ENCODE measurements at places on chromosomes 1 and 21. TPM values are rescaled to one million over a fixed set of nuclear protein-coding genes. Genes with fewer than 3 reads are reported as not detected.

DNA sequence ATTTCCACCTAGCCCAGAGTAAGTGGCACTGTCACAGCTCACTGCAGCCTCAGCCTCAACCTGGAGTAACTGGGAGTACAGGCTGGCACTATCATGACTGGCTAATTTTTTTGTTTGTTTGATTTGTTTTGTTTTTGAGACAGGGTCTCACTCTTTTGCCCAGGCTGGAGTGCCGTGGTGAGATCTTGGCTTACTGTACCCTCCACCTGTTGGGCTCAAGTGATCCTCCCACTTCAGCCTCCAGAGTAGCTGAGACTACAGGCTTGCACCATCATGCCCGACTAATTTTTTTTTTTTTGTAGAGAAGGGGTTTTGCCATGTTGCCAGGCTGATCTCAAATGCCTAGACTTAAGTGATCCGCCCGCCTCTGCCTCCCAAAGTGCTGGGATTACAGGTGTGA, 2.5 kb downstream of the UCK2 start:
- H3K4me3 ChIP-seq, result peak overlapping the region; percentile 96
- DNase-seq, result no peak
- peaks cover 15% of the 10 kb centered on the region for H3K4me1 ChIP-seq
- H3K27ac ChIP-seq, result no peak overlapping the region
- H3K36me3 ChIP-seq, result peaks cover 17% of the 10 kb centered on the region
- no peaks in the 10 kb centered on the region for H3K27me3 ChIP-seq

GRCh38 chr1:28860332-28861073, 48.5 kb downstream of the OPRD1 start:
- no peak overlapping the region for H3K4me3 ChIP-seq
- H3K36me3 ChIP-seq, result no peaks in the 10 kb centered on the region
- no peak overlapping the region for H3K27ac ChIP-seq
- no peaks in the 10 kb centered on the region for H3K4me1 ChIP-seq
- H3K27me3 ChIP-seq, result no peaks in the 10 kb centered on the region

Gene ATP6V1G3
- not detected for total RNA-seq

- no peak for DNase-seq
- peaks cover 13% of the 10 kb centered on the region for H3K4me1 ChIP-seq
- no peaks in the 10 kb centered on the region for H3K36me3 ChIP-seq
- no peak overlapping the region for H3K27ac ChIP-seq
Measured at GRCh38 chr1:94798462-94798861, 21.7 kb upstream of the SLC44A3 start.

DNA sequence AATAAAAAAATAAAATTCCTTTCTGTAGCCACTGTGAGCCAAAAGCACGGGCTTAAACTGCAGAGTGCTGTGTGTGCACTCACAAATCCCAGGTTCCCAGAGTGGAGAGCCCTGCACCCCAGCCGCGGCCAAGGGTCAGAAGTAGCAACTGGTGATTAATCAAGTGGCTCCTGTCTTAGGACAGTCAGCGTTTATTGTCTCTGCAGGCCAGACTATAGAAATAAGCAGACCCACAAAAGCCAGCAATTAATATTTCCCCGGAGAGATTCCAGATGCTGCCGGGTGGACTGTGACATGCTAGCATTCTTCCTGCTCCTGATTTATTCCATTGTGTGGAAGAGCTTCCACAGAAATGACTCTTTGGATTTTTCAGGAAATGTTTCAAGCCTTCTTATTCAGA, 412.2 kb downstream of the KIF26B start:
- no peaks in the 10 kb centered on the region for H3K36me3 ChIP-seq
- H3K27ac ChIP-seq, result no peak overlapping the region
- no peak for DNase-seq

Gene ASCL5
- total RNA-seq, result not detected

- no peaks in the 10 kb centered on the region for H3K36me3 ChIP-seq
- no peak overlapping the region for H3K4me3 ChIP-seq
- H3K27me3 ChIP-seq, result peaks cover 12% of the 10 kb centered on the region
Measured at GRCh38 chr1:230465691-230466090, 39.6 kb upstream of the PGBD5 start.

DNA sequence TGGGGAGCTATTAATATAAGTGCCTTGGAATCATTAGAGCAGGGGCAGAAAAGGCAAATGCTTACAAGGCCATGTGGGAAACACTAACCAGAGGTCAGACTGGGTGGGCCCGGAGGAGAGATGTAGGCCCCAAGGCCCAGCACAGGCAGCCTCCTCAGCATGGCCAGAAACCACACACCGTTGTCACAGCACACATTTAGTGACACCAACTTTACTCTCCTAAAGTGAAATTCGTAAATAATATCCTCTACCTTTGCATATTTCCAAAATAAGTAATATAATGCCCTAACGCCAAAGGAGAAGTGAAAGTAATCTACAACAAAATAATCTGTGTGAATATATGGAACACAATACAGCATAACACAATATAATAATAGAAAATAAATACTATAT, 62.6 kb downstream of the KIF21B start:
- no peak for DNase-seq
- no peak overlapping the region for H3K4me3 ChIP-seq
- H3K27me3 ChIP-seq, result no peaks in the 10 kb centered on the region
- H3K4me1 ChIP-seq, result no peaks in the 10 kb centered on the region
- H3K27ac ChIP-seq, result no peak overlapping the region

Gene GIPC2
- total RNA-seq, result 0.05 TPM

Gene CFHR2
- total RNA-seq, result not detected

GRCh38 chr1:67850151-67850551, 16.9 kb upstream of the GNG12 start:
- H3K4me3 ChIP-seq, result no peak overlapping the region
- peak; percentile 25 for DNase-seq
- no peaks in the 10 kb centered on the region for H3K4me1 ChIP-seq
- no peaks in the 10 kb centered on the region for H3K36me3 ChIP-seq

DNA sequence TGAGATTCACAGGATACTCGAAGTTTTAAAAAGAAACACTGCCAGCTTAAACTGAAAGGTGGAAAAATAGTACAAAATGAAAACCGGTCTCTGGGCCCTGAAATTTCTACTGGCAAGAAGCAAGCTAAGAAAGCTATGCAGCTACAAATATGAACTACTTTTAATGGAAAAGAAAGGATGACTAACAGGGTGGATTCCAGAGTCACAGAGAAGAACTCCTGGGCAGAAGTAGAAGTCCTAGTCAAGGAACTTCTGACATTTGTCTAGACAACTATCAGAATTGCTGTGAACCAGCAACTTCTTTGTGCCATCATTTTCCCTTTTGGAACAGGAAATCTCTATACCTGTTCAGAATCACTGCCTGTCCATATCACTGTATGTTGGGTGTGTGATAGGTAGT, 38.1 kb downstream of the CD160 start:
- H3K27ac ChIP-seq, result no peak overlapping the region
- no peak for DNase-seq
- peaks cover 27% of the 10 kb centered on the region for H3K36me3 ChIP-seq
- H3K27me3 ChIP-seq, result no peaks in the 10 kb centered on the region

Gene DNAJC6
- 2.5 TPM for total RNA-seq

Gene HSF2BP
- 1.6 TPM for total RNA-seq

DNA sequence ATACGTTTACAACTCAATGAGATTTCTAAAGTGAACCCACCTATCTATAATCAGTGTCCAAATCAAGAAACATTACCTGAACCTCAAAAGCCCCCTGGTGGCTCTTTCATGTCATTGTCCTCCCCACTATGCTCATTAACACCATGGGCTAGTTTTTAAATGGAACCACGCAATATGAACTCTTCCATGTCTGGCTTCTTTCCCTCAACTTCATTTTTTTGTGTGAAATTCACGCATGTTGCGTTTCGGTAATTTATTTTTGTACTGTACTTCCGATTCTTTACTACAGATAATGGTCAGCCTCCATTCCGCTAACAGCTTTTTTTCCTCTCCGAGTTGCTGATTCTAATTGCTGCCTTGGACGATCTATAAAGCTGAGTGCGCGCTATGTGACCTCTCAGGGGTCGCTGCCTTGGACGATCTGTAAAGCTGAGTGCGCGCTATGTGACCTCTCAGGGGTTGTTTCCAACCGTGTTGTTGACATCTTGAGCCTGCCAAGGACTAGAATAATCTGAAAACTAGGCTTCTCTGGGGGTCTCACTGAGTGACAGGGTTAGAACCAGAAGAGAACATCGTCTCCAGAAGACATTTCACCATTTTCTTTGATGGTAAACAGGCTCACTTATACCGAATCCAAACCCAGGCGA, 1.1 kb upstream of the CACYBP start:
- peaks cover 37% of the 10 kb centered on the region for H3K4me1 ChIP-seq
- no peak overlapping the region for H3K4me3 ChIP-seq
- H3K36me3 ChIP-seq, result peaks cover 43% of the 10 kb centered on the region
- H3K27ac ChIP-seq, result no peak overlapping the region
- H3K27me3 ChIP-seq, result no peaks in the 10 kb centered on the region

DNA sequence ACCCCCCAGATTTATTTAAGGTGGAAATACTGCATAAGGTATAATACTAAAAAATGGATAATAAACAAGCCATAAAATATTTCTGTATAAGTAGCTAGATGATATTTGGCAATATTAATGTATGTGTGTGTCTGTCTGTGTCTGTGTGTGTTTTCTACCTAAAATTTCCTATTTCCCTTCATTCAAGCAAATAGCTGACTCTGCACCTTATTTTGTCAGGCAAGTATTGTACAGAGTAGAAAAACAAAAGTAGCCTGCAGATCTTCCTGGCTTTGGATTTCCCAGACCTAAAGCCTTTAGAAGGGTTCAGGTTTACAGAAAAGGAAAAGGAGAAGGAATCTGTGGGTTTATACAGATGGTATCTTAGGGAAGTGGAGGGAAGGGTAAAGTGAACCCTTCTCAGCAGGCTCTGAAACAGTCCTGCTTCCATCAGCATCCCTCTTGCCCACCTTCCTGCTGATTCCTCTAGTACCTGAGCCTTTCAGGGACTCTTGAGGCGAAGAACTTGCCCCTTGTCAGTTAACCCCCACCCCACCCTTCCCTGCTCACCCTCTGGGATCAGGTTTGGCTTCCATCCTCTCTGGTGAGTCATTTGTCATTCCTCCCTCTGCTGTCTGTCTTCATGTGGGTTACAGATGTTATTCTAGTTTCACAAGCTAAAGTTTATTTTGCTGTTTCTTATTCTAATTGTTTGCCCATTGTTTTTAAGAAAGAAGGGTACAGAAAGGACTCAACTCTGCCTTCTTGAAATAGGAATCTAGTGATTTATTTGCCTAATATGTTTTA, 21.7 kb upstream of the RGS16 start:
- H3K36me3 ChIP-seq, result no peaks in the 10 kb centered on the region
- no peak overlapping the region for H3K4me3 ChIP-seq
- no peak for DNase-seq
- peaks cover 7% of the 10 kb centered on the region for H3K27me3 ChIP-seq

Gene TMCC2
- total RNA-seq, result 10.5 TPM

- no peak overlapping the region for H3K27ac ChIP-seq
- no peaks in the 10 kb centered on the region for H3K36me3 ChIP-seq
- no peaks in the 10 kb centered on the region for H3K4me1 ChIP-seq
- no peak overlapping the region for H3K4me3 ChIP-seq
- no peak for DNase-seq
- H3K27me3 ChIP-seq, result no peaks in the 10 kb centered on the region
Measured at GRCh38 chr1:99227056-99227897, 37.0 kb upstream of the PLPPR4 start.

GRCh38 chr1:43851561-43852338, 81.9 kb upstream of the ARTN start:
- H3K4me3 ChIP-seq, result no peak overlapping the region
- H3K36me3 ChIP-seq, result peaks cover 9% of the 10 kb centered on the region
- H3K27ac ChIP-seq, result no peak overlapping the region
- peaks cover 14% of the 10 kb centered on the region for H3K4me1 ChIP-seq

GRCh38 chr1:9717193-9718005, 65.9 kb downstream of the PIK3CD start:
- DNase-seq, result peak; percentile 93
- H3K27me3 ChIP-seq, result no peaks in the 10 kb centered on the region
- H3K4me1 ChIP-seq, result peaks cover 62% of the 10 kb centered on the region
- peak overlapping the region; percentile 76 for H3K4me3 ChIP-seq
- H3K36me3 ChIP-seq, result peaks cover 74% of the 10 kb centered on the region

GRCh38 chr1:94045465-94046056, 75.4 kb downstream of the ABCA4 start:
- peaks cover 2% of the 10 kb centered on the region for H3K4me1 ChIP-seq
- peak; percentile 69 for DNase-seq
- peak overlapping the region; percentile 36 for H3K4me3 ChIP-seq
- H3K27ac ChIP-seq, result no peak overlapping the region

DNA sequence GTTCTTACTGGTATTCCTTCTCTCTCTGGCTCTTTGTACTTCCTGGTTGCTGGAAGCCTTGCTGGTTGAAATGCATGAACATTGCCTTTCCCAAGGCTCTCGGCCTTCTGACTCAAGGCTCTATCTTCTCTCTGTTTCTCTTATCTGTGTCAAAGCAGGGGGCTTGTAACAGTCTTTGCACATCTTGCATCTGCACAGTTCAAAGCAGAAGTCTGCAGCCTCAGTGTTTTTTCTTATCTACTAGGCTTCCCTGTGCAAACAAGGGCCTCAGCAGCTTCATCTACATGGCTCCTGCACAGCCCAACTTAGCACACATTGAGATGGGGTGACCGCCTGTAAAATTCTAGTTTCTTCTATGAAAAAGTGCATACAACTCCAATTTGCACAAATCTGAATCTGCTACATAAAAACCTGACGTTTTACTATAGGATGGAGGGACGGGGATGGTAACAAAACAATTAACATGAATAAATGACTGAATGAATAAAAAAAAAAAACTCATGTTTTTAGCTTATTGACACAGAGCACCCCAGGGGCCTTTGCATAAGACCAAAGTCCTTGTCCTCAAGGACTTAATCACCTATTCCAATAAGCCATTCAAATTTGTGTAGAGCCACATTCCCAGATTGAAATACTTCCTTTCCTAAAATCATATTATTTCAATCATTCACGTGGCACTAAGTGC, 458.3 kb downstream of the LMO4 start:
- H3K36me3 ChIP-seq, result no peaks in the 10 kb centered on the region
- no peak for DNase-seq
- no peak overlapping the region for H3K27ac ChIP-seq
- no peak overlapping the region for H3K4me3 ChIP-seq

Gene PRR9
- total RNA-seq, result not detected

Gene IPO9
- total RNA-seq, result 65.1 TPM

DNA sequence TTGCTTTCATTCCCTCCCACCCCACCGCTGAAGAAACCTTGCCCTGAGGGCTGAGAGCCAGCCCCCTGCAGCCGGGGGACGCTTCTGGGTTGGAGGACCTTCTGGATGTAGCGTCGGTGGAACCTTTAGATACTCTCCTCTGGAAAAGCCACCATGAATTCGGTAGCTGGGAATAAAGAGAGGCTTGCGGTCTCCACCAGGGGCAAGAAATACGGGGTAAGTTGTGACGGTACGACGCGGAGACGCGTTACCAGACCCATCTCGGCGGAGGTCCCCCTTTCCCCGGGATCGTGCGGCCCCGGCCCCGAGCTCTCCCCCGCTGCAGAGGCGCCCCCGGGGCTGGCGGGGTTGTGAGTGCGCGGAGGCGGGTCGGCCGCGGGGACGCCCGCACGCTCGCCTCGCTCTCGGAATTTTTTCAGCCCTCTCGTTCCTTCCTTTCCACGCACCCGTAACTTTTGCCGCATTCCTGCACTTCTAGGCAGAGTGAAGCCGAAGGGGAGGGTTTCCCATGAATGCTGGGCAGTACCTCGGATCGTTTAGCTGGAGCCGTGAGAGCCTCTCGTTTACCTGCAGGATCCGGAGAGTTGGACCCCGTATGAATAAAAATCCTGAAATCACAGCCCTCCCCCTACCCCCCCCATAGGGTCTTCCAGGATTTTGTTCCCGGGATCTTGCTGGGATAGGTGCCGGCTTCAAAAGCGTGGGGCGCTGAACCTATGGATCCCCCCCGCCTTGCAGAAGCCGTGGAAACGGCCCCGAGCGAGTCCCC, 671 bp downstream of the KIF26B start:
- H3K4me1 ChIP-seq, result peaks cover 25% of the 10 kb centered on the region
- peak overlapping the region; percentile 65 for H3K4me3 ChIP-seq
- peak; percentile 23 for DNase-seq
- H3K27me3 ChIP-seq, result peaks cover 64% of the 10 kb centered on the region
- no peaks in the 10 kb centered on the region for H3K36me3 ChIP-seq
- H3K27ac ChIP-seq, result no peak overlapping the region

Measured in activated CD4-positive, alpha-beta T cell treated with anti-CD3 and anti-CD28 coated beads for 36 hours (primary cell).